Tibial nerve (tissue), 4 donors: ENCODE measurements at places on chromosomes 1 and 21. TPM values are rescaled to one million over a fixed set of nuclear protein-coding genes. Genes with fewer than 3 reads are reported as not detected.
A peak's percentile ranks its signal among the peaks of the same experiment; 100 is the strongest.

Gene MMEL1
- not detected for total RNA-seq

Gene RNU1-1
- under 0.01 TPM for total RNA-seq

Gene FCGR3B
- total RNA-seq = not detected

Gene PODN
- 798 TPM for total RNA-seq

Gene TMPRSS3
- total RNA-seq = not detected

Gene KRTAP10-7
- total RNA-seq = not detected

Gene LAD1
- total RNA-seq = not detected

Gene NTRK1
- 0.22 TPM for total RNA-seq

Gene SELL
- 5.0 TPM for total RNA-seq

Gene RIPPLY3
- not detected for total RNA-seq

Gene LYPLAL1
- total RNA-seq = 52.2 TPM

Gene MCOLN2
- 10.0 TPM for total RNA-seq

GRCh38 chr21:15943009-15943666 lies 213.4 kb downstream of the USP25 start:
- no peaks in the 10 kb centered on the region for H3K27me3 ChIP-seq
- no peak overlapping the region for H3K4me3 ChIP-seq
- H3K4me1 ChIP-seq = peaks cover 4% of the 10 kb centered on the region
- no peaks in the 10 kb centered on the region for H3K36me3 ChIP-seq
- no peak overlapping the region for H3K27ac ChIP-seq

DNA sequence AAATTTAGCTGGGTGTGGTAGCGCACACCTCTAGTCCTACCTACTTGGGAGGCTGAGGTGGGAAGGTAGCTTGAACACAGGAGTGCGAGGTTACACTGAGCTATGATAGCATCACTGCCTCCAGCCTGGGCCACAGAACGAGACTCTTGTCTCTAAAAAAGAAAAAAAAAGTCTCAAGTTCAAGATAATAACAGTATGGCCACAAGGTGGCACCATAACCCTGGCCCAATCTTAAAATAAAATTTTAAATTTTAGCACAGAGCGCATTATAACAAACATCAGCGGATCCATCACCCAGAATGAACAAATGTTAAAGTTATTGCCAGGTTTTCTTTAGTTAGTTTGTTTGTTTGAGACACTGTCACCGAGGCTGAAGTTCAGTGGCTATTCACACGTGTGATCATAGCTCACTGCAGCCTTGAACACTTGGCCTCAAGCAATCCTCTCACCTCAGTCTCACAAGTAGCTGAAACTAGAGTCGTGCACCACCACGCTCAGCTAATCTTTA lies 2.9 kb upstream of the HTR6 start:
- H3K36me3 ChIP-seq = no peaks in the 10 kb centered on the region
- H3K27me3 ChIP-seq = peaks cover 39% of the 10 kb centered on the region
- no peaks in the 10 kb centered on the region for H3K4me1 ChIP-seq
- peak; percentile 66 for DNase-seq

DNA sequence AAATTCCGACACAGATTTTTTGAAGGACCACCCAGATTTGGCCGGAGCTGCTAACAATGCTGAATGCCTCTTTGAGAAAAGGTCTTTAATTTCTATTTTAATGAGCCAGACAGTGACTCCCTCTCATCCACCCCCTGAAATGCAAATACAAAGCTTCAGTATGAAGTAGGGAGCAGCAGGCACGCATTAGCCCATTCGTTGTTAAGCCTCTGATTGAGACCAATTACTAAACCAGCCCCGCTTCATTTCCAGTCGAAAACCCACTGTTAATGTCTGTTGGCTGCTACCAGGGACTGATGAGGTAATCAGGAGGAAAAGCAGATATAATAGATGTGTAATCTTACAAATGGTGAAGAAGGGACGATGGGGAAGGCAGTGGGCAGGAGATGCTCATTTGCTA lies 4.8 kb upstream of the C8A start:
- DNase-seq = no peak
- no peak overlapping the region for H3K27ac ChIP-seq

DNA sequence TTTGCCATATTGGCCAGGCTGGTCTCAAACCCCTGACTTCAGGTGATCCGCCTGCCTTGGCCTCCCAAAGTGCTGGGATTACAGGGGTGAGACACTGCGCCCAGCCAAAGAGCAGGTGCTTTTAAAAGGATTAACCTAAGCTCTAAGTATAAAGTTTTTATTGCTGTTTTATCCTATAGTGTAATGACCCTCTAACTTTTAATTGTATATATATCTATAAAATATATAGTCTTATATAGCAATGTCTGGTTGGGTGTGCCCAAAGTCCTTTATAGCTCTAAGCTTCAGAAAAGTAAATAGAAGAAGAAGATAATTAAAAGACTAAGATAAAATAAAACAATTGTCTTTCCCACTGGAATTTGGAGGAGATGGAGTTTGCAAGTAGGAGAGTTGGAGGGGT lies 73.8 kb upstream of the ATP5PO start:
- no peak for DNase-seq
- no peak overlapping the region for H3K4me3 ChIP-seq
- peaks cover 10% of the 10 kb centered on the region for H3K4me1 ChIP-seq
- H3K36me3 ChIP-seq = no peaks in the 10 kb centered on the region
- no peaks in the 10 kb centered on the region for H3K27me3 ChIP-seq
- H3K27ac ChIP-seq = no peak overlapping the region

DNA sequence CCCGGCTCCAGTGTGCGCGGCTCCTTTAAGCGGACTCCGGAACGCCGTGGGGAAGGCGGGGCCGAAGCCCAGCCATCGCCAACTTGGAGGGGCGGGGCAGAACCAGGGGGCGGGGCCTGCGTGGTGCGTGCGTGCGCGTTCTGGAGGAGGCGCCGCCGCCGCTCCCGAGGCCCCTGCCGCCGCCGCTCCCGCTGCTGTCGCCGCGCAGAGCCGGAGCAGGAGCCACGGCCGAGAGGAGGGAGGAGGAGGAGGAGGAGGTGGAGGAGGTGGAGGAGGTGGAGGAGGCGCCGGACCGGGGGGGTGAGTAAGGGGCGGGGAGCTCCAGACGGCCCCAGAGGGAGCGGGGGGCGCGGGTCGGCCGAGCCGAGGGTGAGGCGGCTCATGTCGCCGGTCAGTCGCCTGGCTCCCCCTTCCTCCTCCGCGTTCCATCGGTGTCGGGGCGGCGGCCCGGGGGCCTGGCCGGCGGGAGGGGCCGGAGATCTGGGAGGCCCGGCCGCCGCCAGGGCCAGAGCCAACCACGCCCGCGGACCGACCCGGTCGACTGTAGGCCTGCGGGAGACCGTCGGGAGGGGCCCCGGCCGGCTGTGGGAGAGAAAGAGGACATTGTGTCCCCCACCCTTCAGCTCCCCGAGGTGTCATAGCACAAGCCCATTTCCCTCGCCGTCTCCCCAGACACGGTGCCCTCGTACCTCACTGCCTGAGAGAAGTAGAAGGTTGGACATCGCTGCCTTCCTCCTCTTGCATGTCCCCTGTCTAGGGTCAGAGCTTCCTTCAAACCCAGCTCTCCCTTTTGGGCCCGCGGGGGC lies at the start of gene RAP1A:
Gene RAP1A (plus strand): TSS at position 155 of the 806 bp plus-strand sequence. CDS start 71,572 bp downstream, outside the sequence.
- H3K27me3 ChIP-seq = no peaks in the 10 kb centered on the region
- peaks cover 53% of the 10 kb centered on the region for H3K4me1 ChIP-seq
- peak; percentile 96 for DNase-seq
- H3K4me3 ChIP-seq = peak within 1 kb of the TSS; percentile 70

GRCh38 chr1:115475901-115476300 lies 137.9 kb upstream of the NGF start:
- no peaks in the 10 kb centered on the region for H3K4me1 ChIP-seq
- no peak overlapping the region for H3K4me3 ChIP-seq

- no peaks in the 10 kb centered on the region for H3K36me3 ChIP-seq
- DNase-seq = no peak
- H3K27ac ChIP-seq = peak overlapping the region; percentile 5
- no peak overlapping the region for H3K4me3 ChIP-seq
- H3K4me1 ChIP-seq = peaks cover 26% of the 10 kb centered on the region
Observed at GRCh38 chr21:43985690-43986251, 26.3 kb upstream of the TRAPPC10 start.

DNA sequence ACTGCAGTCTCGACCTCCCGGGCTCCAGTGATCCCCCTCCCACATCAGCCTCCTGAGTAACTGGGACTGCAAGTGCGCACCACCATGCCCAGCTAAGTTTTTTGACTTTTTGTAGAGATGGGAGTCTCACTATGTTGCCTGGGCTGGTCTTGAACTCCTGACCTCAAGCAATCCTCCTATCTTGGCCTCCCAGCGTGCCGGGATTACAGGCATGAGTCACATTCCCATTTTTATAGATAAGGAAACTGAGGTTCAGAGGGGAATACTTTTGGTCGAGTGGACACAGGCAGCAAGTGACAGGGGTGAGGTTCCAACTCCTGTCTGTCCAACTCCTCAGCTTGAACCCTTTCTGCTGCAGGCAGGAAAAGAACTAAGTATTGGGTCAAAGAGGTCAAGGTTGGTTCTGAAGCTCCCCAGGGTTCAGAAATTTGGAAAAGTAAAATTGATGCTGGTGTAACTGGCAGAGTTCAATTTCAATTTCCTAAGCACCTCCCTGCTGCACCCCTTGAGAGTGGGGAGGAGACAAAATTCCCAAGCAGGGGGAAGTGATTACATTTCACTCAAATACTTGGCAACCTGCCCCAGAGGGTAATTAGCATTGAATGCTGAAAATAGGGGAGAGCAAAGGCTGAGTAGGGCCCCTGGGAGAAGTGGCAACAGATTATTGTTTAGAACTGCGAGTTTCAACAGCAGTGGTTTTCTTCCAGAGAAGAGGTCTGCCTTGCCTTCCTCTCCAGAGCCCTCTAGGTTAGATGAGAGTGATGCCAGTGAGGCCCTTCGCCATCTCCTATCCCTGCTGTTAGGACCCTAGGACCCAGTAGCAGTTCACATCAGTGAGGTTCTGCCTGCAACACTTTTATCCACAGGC lies 17.5 kb upstream of the ALPL start:
- H3K27ac ChIP-seq = no peak overlapping the region
- no peak overlapping the region for H3K4me3 ChIP-seq
- no peaks in the 10 kb centered on the region for H3K36me3 ChIP-seq
- H3K4me1 ChIP-seq = no peaks in the 10 kb centered on the region
- DNase-seq = no peak

DNA sequence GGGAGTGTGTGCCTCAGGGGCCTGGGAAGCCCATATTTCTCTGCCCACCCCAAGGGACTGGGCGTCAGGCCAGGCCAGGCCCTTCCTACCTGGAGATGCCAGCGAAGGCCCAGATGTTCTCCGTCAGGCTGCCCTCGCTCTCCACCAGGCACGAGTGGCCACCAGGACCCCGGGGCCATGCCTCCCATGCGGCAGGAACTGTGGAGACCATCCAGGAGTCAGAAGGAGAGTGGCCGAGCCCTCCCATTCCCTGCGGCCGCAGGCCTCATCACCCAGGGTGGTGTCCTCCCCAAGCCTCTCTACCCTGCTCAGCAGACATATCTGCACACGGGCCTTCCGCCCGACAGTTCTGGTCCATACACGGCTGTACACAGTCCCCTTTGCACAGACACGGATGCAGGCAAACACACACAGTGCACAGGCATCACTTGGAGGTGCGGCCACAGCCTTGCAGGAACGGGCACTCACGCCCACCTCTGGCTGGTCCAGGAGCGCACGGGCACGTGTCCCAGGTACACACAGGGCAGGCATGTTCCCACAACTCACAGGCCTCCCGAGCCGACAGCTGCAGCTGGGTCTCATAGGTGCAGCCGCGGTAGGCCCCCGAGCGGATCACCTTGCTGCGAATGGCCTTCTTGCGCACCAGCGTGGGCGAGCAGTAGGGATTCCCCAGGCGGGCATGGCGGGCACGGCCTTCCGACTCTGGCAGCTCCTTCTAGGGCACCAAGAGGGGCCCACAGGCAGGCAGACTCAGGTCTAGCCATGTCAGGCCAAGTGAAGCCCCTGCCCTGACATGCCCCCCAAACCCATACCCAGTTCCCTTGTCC lies 5.9 kb upstream of the KIF17 start:
- no peaks in the 10 kb centered on the region for H3K36me3 ChIP-seq
- no peaks in the 10 kb centered on the region for H3K4me1 ChIP-seq
- no peak for DNase-seq
- H3K27me3 ChIP-seq = no peaks in the 10 kb centered on the region

DNA sequence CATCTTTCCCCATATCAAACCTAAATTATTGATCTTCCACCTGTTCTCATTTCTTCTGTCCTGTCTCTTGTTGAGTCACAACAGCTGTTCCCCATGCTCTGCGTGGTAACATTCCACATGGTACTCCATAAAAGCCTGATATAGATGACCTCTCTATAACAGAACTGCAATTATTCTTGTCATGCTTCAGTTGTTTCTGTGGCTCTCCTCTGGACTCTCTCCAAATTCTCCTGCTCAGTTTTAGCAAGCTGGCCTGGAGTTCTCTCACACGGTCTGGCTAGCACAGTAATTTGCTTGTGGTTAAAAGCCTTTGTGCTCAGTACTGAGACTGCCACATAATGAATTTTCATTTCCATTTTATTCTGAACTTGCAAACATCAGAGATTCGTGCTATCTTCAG lies 10.6 kb upstream of the LRRC39 start:
- H3K27ac ChIP-seq = no peak overlapping the region
- peaks cover 26% of the 10 kb centered on the region for H3K36me3 ChIP-seq
- no peak overlapping the region for H3K4me3 ChIP-seq
- H3K27me3 ChIP-seq = no peaks in the 10 kb centered on the region
- H3K4me1 ChIP-seq = no peaks in the 10 kb centered on the region

GRCh38 chr1:172955161-172955815 lies 95.5 kb downstream of the TNFSF18 start:
- H3K4me1 ChIP-seq = no peaks in the 10 kb centered on the region
- DNase-seq = no peak
- H3K27ac ChIP-seq = no peak overlapping the region
- H3K27me3 ChIP-seq = no peaks in the 10 kb centered on the region
- no peak overlapping the region for H3K4me3 ChIP-seq

DNA sequence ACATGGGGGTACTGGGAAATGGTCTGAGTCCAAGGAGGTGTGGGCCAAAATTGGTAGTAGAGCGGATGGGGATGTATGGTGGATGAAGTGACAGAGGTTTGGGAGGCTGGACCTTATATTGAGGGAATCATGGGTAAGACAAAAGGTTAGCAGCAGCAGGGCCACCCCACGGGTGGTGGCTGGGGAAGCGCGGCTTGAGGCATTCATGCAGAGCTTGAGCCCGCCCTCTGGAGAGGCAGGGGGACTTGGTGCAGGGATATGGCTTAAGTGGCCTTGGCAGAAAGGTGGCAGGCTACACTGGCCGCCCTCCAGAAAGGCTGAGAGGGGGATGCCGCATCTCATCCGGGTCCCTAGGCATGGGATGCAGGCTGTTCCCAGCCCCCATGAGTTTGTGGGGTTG lies 31.5 kb downstream of the HMGB4 start:
- no peak for DNase-seq
- H3K36me3 ChIP-seq = no peaks in the 10 kb centered on the region
- H3K4me1 ChIP-seq = no peaks in the 10 kb centered on the region
- no peaks in the 10 kb centered on the region for H3K27me3 ChIP-seq

DNA sequence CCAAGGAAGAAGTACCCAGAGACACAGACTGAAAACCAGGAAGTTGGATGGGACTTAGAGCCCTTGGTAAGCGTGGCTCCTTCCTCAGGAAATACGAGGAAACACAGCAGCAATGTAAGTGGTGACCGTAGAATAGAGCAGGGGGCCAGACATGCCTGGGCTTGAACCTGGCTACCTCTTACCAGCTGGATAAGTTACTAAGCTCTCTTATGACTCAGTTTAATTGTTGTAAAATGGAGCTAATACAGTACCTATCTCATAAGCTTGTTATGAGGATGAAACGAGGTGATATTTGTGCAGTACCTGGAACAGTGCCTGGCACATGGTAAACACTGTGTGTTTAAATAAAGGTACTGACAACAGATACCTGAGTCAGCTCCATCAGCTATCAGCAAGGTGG lies 19.2 kb downstream of the EBNA1BP2 start:
- H3K36me3 ChIP-seq = no peaks in the 10 kb centered on the region
- H3K4me3 ChIP-seq = no peak overlapping the region
- H3K27me3 ChIP-seq = no peaks in the 10 kb centered on the region
